ENCODE measurements at places on chromosomes 11 and 22.
A peak's percentile ranks its signal among the peaks of the same experiment; 100 is the strongest.

DNA sequence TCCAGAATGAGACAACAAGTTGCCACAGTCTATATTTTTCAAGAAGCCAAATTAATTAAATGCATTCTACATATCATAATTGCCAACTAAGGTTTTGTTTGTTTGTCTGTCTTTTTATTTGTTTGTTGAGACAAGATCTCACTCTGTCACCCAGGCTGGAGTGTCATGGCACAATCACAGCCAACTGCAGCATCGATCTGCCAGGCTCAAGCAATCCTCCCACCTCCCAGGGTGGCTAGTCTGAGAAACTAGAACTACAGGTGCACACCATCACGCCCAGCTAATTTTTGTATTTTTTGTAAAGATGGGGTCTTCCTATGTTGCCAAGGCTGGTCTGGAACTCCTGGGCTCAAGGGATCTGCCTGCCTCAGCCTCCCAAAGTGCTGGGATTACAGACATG is 140.0 kb downstream of the LRRC4C start:
- DNase-seq, result no peak

- no peak for DNase-seq
Observed at GRCh38 chr11:121574801-121575200, 122.0 kb upstream of the SORL1-AS1 start.

DNA sequence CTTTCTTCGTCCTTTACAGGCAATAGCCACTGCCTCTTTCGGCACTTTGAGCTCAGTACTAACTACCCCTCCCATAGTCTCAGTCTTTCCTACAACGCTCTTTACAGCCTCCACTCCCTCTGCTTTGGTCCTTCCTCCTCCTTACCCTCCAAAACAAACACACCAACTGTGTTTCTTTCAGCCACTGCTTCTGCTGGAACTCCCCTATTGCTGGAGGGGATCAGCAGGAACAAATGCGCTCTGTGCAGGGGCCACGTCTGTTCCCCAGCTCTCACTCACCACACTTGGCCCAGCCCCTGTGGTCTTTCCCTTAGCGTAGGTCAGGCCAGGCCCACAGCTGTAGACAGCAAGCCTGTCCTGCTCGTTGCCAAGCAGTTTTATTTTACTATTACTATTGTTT is 42.3 kb downstream of the PC start:
- DNase-seq, result no peak

GRCh38 chr11:47186700-47187695 is 764 bp upstream of the PACSIN3 start:
- no peak for DNase-seq

GRCh38 chr11:113173126-113173525 is 141.3 kb upstream of the TTC12 start:
- DNase-seq, result no peak

DNA sequence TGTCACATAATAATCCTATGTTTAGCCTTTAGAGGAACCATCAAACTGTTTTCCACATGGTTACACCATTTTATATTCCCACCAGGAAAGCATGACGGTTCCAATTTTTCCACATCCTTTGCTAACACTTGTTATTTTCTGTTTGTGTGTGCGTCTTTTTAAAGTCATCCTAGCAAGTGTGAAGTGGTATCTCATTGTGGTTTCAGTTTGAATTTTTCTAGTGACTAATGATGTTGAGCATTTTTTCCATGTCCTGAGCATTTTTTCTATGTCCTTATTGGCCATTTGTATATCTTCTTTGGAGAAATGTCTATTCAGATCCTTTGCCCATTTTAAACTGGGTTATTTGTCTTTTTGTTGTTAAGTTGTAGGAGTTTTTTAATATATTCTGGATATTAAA is 53.7 kb upstream of the DEPDC7 start:
- no peak for DNase-seq

- no peak for DNase-seq
Observed at GRCh38 chr22:21642584-21643448, 714 bp downstream of the SDF2L1 start.

DNA sequence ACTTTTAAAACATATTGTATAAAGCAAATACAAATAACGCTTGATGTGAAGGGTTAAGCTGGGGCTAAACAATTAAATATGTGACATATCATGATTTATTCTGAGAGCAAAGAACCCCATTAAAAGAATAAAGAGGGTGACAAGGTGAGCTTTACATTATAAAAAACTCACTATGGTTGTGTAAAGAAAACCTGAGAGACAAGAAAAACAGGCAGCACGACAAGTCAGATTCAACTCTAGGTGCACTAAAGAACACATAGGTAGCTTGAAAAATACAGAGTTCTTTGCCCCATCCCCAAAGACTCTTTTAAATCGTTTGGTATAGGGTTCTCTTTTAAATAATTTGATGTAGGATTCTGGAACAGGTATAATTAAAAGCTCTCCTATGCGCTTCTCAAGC is 63.5 kb downstream of the LUZP2 start:
- DNase-seq, result no peak

DNA sequence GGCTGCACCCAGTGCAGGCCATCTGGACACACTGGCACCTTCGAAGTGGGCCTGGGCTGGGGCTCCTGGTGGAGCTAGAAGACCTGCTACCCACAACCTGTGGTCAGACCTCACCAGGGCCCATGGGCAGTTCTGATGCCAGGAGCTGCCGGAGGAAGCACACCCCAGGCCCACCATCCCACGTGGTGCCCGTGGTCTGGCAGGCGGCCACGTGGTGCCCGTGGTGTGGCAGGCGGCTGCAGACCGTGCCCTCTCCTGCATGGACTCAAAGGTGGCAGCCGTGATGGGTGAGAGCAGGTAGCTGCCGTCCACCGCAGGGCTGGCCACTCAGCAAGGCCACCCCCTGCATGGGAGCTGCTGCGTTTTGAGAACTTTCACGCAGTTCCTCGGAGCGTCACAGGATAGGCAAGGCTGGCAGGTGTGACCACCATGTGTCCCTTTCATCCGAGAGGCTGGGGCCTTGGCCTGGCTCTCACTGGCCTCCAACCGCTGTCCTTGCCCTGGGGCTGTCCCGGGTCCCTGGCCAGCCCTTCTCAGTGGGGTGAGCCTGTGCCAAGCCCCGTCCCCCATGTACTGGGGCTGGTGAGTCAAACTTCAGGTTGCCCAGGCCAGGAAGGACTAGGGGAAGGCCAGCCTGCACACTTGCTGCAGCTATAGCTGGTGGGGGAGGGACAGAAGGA is 3.9 kb upstream of the IL17REL start:
- no peak for DNase-seq

GRCh38 chr11:116207019-116207418 is 565.8 kb downstream of the BUD13 start:
- DNase-seq, result no peak

DNA sequence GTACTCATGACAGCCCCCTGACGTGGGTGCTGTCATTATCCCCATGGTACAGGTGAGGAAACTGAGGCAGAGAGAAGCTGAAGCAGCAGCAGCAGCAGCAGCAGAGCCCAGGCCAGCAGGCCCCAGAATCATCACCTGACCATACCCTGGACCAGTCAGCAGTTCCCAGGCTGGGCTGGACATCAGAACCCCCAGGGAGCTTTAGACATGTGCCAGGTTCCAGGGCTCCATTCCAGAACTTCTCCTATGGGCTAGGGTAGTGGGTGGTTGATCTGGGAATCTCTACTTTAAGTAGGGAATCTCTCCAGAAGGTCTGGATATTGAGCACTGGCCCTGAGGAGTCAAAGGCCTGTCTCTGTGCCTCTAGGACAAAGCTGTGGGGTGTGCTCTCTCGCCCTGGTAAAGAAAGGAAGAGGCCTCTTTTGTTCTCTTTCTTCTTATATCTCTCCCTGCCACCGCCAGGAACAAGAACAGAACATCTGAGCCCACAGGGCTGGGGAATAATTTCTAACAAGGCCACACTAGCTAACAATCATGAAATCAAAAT is 26.6 kb downstream of the MAFF start:
- DNase-seq, result no peak

DNA sequence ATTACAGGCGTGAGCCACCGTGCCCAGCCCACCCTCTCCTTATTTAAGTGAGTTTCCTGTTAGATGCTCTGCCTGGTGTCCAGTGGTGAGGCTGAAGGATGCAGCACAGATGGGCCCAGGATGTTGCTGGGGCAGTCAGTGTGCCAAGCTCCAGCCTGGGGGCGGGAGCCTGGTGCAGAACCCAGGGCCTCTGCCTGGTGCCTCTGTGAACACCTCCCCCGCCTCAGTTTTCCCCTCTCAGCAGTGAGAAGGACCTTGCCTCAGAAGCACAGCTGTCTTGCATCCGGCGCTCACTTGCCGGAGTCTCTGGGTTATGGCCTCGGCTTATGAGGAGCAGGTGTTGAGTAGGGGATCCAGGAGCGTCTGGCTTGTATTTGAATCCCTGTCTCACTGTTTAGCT is 116.2 kb downstream of the KIAA1671 start:
- DNase-seq, result no peak

GRCh38 chr11:35009944-35010342 is 93.5 kb downstream of the PDHX start:
- no peak for DNase-seq

DNA sequence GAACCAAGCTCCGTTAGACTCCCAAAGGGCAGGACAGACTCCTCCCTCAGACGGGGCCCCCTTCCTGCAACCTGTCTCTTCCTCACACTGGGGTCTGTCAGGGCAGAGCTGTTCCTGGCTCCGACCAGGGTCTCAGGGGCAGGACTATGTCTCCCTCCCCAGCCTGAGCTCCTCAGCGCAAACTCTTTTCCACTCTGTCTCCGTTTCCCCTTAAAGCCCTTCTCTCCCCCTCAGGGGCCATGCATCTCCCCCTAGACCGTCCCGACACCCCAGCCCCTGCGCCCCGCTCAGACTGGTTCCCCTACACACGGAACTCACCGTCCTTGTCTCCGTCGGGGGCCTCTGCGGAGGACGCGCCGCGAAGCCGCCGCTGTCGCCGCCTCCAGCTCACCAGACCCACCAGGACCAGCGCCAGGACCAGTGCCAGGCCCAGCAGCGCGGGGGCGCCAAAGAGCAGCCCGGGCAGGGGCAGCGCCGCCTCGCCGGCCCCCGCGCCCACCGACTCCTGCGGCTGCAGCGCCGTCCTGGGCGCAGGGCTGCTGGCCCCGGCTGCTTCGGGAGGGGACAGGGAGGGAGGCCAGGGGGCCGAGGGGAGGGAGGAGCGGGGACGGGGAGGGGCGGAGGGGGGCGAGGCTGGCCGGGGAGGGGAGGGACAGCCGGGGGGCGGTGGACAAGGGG is 684 bp downstream of the TNFRSF13C start:
- no peak for DNase-seq

GRCh38 chr11:62853279-62853965 is 14.0 kb upstream of the WDR74 start:
- DNase-seq, result no peak

DNA sequence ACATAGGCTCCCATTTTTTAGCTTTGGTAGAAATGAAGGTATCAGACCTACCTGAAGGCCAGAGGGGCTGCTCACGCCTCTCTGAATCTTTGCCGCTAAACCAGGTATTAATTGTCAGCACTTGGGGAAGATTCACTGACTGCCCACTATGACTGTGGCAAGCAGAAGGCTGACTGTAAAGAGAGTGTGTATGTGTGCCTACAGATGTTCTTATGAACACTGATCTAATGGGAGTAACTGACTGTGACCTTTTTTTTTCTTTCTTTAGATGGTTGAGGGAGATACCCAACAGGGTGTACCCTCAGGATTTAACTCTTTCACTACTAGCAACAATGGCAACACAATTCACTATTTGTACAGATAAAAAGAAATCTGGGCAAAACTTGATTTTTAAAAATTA is at the start of gene RAG2:
TSS of gene RAG2 (minus strand) at position 186 of the 400 bp plus-strand sequence. CDS start 4,068 bp downstream, outside the sequence.
- DNase-seq, result no peak

GRCh38 chr22:31344256-31344577 is 1.9 kb downstream of the PATZ1 start:
- DNase-seq, result no peak

- no peak for DNase-seq
Observed at GRCh38 chr11:12901874-12902481, 107.1 kb upstream of the RASSF10 start.

DNA sequence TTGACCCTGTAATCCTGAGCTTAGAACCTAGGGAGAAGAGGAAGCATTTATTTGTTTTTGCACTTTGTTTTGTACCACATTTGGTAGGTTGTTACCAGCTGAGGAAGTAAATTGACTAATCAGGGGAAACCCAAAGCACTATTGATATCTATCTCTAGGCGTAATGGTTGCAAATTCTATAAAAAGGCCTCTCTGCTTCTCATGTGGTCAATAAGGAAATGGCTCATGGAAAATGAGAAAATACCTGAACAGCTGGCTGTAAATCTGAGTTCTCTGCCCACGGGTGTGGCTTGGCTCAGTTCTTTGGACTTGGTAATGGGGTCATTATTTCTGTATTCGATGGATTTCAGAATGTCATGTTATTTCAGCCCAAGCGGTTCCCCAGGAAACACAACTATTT is 42.4 kb downstream of the BARX2 start:
- no peak for DNase-seq

- DNase-seq, result no peak
Observed at GRCh38 chr11:1810761-1811160, 24.0 kb upstream of the SYT8 start.

DNA sequence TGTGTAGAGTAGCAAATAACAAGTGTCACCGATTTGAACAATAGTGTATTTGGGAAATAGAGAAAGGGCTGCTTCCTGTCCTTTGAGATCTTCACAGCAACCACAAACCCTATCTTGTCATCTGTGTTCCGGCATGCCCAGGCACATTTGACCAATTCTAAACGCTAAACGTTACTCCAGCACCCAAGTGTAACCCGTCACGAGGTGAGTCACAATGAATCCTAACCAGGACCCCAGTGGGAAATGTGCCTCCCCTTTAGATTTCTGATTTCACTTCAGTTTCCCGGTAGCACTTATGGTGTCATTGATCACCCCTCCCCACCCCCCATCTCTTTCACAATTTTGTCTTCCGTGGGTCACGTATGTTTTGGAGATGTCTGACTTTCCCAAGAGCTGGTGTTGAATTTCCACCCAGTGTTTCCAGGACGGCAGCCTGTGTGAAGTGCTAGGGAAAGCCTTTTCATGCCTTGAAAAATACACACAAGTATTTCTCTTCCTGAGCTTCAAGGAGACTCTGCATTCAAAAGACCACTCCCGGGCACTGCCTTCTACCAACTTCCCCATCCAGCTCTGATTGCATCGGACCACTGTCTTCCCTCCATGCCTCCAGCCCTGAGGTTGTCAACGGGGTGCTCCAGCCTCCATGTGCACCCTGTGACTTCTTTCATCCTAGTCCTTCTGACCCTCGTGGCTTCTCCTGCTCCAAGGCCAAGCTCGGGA is 10.5 kb upstream of the C11orf24 start:
- peak; percentile 30 for DNase-seq

- no peak for DNase-seq
Observed at GRCh38 chr22:17606496-17606895, 22.1 kb downstream of the ATP6V1E1 start.

DNA sequence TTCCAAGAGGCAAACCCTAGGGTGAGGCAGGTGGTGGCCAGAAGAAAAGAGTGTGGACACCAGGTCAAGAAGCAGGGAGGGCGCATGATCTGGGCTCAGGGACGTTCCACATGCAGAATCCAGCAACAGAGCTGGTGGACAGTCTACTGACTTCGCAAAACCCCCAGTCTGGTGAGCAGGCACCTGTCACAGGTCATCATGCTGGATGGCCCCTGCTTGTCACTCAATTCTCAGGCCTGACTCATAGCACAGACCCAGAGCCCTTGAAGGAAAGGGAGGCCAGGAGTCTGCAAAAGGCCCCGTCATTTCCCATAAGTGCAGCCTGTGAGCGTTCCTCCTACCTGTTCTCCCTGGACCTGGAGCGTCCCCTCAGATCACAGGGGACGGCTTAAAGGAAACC is 18.2 kb downstream of the APOL4 start:
- no peak for DNase-seq

Data from SIG-M5 (cell line).